ENCODE measurements at places on chromosomes 13 and 19.
A peak's percentile ranks its signal among the peaks of the same experiment; 100 is the strongest.

GRCh38 chr19:782185-782877 lies 14.9 kb upstream of the PTBP1 start:
- no peak for DNase-seq

GRCh38 chr13:54965881-54966280 lies 1937.3 kb downstream of the OLFM4 start:
- no peak for DNase-seq

DNA sequence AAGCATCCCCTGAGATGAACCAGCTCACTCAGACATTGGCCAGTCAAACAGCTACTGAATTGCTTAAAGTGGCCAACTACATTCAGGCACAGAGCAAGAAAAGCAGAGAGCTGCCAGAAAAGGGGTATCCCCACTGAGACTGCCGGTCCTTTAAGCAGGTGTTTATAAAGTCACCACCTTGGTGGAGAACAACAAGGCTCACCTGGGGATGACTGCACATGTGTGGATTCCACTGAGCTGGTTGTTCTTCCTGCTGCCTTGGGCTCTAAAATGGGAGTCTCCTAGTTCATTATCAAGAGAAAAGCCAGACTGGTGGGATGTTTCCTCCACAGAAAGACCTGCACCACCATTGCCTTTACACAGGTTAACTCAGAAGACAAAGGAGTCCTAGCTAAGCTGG lies 51.8 kb upstream of the IPO5 start:
- no peak for DNase-seq

- DNase-seq, result no peak
Observed at GRCh38 chr19:4375164-4376027, 25.0 kb downstream of the SH3GL1 start.

- no peak for DNase-seq
Observed at GRCh38 chr19:54282686-54283470, 2.0 kb upstream of the LILRB2 start.

GRCh38 chr13:37905736-37906135 lies 36.2 kb upstream of the TRPC4 start:
- no peak for DNase-seq

- no peak for DNase-seq
Observed at GRCh38 chr13:99647596-99647985, 146.3 kb downstream of the TM9SF2 start.

DNA sequence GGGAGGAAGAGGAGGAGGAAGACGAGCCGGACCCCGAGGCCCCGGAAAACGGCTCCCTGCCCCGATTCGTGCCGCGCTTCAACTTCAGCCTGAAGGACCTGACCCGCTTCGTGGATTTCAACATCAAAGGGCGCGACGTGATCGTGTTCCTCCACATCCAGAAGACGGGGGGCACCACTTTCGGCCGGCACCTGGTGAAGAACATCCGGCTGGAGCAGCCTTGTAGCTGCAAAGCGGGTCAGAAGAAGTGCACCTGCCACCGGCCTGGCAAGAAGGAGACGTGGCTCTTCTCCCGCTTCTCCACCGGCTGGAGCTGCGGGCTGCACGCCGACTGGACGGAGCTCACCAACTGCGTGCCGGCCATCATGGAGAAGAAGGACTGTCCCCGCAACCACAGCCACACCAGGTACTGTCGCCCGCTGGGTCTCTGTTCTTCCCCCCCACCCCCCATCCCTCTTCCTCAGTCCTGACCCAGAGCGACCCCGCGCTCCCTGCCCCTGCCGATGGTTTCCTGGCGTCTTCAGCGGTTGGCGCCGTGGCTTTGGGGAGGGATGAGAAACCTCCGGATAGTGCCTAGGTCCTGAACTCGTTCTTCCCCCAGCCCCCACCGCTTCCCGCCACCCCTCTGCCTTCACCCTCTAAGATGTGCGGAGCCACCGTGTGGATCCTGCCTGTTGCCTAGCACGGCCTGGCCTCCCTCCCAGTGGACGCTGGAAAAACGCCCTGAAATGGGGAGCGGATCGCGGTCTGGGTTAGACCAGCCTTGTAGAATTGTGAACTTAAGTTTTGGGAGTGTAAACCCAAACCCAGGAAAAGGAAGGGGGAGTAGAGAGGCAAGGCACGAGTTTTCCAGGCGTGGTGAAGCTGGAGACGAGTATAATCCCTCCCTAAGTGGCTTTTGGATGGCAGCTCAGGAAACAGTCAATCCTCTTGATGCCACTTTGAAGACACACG lies 1.5 kb downstream of the HS6ST3 start:
- DNase-seq, result no peak

- no peak for DNase-seq
Observed at GRCh38 chr13:29496241-29496712, 99.2 kb downstream of the SLC7A1 start.

GRCh38 chr13:39784347-39784746 lies 128.9 kb downstream of the COG6 start:
- DNase-seq, result no peak

DNA sequence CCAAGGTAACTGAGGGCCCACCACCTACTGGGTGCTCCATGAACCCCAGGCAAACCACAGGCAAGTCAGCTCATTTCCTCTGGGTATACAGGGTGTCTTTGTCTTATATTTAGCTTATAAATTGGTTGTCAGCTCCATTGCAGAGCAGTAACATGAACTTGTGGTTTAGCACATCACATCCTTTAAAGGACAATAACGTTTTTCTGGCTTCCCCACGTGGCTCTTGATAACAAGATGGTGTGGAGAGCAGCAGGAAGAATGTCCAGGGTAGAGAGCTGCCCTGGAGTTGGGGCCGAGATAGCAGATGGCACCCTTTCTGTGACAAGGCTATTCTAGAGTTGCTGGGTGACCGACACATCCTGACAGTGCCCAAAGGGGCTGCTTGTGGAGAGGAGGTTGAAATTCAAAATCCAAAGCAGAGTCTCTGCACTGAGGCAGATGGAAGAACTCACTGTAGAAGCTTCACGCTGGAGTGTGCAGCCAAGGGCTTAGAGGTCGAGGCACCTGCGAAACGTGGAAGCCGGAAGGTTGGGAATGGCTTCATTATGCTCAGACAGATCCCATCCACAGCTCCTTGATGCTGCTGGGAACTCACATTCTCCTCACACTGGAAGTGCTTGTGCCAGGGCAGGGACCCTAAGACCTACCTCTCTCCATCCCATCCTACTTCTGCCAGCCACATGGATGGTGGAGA lies 133.0 kb upstream of the FRY start:
- no peak for DNase-seq

DNA sequence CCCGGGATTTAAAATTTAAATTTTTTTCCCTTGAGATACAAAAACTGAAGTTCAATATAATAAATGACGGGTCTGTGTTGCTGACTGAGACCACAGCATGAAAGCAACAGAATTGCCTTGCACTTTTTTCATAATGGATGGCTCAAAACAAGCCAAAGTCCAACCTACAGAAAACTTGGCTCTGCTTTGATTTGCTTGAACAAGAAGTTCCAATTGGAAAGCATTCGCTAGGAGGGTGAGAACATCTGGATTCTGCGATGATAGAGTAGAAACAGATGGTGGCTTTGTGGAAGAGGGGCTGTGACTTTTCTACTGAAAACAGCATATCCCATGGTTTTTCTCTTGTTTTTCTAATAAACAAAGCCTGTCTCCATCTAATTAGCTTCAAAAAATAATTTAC lies 46.4 kb downstream of the THSD1 start:
- DNase-seq, result no peak

GRCh38 chr13:24225062-24225461 lies 64.5 kb downstream of the SPATA13 start:
- no peak for DNase-seq

- no peak for DNase-seq
Observed at GRCh38 chr19:29530540-29531457, 5.0 kb downstream of the VSTM2B start.

DNA sequence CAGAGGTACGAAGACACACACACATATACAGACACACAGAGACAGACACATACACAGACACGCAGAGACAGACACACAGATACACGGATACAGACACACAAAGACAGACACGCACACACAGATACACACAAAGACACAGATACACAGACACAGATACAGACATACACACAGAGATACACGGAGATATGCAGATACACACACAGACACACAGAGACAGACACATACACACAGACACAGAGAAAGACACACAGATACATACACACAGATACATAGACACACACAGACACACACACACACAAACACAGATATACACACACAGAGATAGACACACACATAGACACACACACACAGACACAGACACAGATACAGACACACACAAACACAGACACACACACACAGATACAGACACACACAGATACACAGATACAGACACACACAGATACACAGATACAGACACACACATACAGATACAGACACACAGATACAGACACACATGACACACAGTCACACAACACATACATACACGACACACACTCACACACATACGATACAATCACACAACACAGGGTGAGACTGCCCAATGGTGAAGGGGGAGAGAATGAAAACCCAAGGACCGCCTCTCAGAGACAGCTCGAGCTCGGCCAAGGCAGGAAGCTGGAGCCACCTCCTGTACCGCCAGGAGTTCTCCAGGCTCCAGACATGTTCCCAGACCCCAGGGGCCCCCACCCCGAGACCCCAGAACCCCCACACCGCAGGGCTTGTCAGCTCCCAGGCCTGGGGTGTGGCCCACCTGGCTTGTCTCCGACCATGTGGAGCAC lies 8.8 kb upstream of the CCER2 start:
- DNase-seq, result no peak

GRCh38 chr13:102773441-102774213 lies at the start of gene TEX30:
TSS of gene TEX30 (minus strand) at chr13:102773786. CDS start at chr13:102770026, 3,760 bp downstream.
- DNase-seq, result peak; percentile 65

DNA sequence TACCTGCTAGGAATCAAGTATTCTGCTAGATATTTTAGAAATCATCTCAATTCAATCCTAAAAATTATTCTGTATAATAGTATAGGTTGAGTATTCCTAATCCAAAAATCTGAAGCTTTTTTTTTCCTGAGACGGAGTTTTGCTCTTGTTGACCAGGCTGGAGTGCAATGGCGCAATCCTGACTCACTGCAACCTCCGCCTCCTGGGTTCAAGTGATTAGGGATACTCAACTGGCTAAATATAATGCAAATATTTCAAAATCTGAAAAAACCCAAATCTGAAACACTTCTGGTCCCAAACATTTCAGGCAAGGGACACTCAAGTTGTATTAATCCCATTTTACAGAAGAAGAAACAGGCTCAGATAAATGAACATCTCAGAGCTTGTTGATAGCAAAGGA lies 17.2 kb upstream of the USPL1 start:
- DNase-seq, result no peak

DNA sequence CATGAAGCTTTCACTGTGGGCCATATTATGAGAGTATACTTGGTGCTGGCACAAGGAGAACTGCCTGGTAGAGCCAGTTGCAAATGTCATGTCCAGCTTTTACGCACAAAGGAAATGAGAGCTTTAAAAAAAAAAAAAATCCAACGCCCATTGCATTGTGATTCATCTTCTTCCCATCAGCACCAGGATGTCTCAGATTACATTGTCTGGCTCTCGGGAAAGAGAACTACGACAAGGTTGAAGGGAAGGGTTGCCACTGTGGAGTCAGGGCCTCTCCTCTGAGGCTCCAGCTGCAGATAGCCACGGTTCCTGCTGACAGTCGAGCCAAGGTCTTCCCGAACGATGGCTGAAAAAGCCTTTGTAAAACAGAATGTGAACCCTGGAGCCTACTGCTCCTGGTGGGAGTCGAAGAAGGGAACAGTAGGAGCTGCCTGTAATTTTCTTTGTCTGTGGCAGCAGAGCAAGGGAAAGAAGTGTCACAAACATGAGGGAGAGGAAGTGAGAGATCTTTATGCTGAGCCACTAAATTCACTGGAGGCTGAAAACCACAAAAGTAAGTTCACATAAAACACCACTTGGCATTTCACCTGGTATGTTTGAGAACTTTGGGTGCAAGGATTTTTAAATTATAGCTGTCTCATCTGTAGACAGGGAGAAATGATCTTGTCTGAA lies 704.7 kb downstream of the DIAPH3 start:
- no peak for DNase-seq

DNA sequence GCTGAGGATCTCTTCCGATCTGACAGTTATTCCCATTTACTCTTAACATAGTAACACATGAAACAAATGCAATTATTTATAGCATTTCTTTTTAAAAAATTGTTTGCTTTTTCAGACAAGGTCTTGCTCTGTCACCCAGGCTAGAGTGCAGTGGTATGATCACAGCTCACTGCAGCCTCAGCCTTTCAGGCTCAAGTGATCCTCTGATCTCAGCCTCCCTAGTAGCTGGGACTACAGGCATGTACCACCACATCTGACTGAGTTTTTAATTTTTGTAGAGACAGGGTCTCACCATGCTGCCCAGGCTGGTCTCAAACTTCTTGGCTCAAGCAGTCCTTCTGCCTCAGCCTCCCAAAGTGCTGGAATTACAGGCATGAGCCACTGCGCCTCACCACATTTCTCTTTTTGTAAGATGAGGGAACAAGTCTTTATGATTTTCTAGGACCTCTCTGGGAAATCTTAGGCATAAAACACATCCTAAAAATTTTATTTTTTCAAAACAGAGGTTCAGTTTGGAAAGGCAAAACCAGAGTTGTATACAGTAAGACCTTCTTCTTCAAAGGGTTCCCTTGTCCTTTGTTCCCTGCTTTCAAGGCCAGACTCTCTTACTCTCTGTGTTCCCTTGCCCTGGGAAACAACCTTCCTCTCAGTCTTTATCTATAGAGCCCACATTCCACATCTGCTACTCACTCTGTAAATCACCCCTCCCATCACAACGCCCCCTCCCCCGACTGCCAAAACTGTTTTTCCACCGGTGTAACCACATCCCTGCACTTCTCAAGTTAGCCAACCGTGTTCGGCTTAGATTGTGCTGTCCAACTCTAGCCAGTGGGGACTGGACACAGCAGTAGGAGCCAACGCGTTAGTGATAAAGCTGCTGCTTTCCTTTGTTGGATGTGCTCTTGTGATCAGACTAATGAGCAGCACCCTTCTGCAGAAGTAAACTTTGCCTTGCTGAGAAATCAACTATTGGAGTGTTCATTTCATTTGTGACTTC lies 56.2 kb downstream of the DHRS12 start:
- DNase-seq, result no peak

DNA sequence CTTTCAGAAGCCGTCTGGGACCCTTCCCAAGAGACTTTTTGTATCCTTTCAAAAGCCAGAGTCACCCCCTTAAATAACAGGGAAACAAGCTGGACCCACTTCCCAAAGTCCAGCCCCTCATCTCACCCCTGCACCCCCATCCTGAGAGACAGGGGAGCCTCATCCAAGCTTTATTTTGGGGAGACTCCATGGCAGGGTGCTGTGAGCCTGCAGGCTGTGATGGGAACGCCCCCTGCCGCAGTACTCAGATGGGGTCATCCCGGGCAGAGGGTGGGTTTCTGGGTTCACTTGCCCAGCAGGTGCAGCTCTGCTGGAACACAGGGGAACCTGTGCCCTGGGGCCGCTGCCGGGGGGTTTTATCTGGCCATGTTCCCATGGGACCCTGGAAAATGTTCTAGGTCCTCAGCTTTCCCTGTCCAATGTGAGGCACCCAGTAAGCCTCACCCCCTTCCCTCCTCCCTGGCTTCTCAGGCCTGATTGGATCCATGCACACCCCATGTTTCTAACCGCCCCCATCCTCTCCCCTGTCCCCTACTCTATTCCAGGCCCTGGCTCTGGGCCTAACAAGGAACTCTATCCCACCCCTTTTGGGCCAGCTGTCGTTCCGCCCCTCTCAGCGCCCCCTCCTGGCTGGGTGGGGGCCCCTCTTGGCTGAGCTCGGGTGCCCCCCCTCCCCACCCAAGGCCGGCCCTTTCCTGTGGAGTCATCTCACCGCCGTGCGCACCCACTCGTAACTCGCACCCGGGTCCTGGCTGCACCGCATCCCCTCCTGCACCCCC lies 1.0 kb downstream of the HIF3A start:
- DNase-seq, result no peak
